NT2/D1 (cell line): ENCODE measurements at places on chromosomes 5 and 9.

DNA sequence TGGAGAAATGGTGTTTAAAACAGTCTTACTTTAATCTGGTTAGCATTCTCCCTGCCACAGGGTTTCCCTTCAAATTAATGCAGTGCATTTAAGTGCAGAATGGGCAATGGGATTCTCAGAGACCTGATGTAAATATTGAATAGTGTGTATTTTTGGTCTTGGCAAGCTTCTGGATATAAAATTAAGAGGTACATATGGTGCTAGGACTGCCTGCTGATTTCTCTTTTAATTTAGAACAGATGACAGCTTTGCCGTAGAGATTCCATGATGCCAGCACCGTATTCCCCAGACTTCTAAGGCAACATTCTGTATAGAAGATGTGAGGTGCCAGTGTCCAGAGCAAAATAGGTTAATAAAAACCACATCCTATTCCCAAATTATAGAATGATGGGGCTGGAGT is 1.9 kb downstream of the MTAP start:
- no peak for DNase-seq

- no peak for DNase-seq
Measured at GRCh38 chr5:172816925-172817562, 17.0 kb upstream of the ERGIC1 start.

DNA sequence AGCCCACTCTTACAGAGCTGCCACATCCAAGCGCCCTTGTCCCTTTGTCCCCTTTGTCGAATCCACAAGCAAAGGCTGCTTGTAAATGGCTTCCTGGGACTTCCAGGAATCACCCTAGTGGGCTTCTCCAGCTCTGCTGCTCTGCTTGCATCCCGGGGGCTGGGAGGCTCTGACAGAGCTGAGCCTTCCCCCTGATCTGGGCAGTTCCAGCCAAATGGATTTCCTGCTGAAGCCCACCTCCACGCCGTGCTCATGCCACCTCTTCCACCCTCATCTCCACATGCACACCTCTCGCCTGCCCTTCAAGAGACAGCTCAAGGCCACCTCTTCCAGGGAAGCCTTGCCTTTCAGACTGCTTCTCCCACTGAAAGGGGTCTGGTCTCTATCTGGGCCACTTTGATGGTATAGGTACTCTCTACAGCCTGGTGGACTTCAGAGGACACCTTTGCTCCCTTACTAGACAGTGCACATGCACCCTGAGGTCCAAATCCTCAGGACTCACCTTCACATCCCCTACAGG is 106.2 kb downstream of the LHFPL2 start:
- no peak for DNase-seq

GRCh38 chr5:163245584-163245983 is 191.8 kb upstream of the CCNG1 start:
- DNase-seq: no peak

GRCh38 chr5:163534492-163535094 is 29.2 kb downstream of the MAT2B start:
- peak; percentile 35 for DNase-seq

DNA sequence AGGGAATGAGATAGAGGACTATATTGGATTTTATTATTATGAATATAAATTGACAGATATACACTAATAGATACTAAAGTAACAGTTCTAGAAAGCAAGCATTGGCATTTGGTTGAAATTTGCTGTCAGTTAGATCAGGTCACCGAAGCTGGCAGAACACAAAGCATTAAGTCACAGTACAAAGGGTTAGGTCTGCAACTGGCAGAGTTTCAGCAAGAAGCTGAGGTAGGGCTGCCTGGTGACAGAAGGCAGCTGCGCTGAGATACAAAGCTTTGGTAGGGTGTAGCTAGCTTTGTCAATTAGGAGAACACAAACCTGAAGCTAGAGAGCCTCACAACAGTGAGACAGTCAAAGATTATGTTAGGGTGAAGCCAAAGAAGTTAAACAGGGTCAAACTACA is 6.3 kb upstream of the CSNK1G3 start:
- DNase-seq: no peak

DNA sequence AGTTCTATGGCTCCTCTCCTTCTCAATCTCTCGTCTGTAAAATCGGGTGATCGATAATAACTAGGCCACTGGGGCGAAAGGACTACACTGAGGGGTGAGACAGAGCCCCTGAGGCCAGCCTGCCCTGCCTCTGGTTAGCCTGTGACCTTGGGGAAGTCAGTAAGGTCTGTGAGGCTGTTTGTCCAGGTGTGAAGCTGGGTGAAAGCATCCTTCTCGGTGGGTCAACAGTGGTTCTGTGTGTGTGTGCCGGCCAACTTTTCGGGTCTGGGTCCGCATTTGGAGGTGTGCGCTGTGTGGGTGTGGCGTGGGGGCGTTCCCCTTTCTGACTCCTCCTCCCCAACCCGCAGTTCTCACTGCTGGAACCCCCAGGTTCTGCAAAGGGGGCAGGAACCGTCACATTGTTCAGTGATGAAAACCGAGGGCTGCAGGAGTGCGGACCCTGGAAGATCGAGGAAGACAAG is 5.0 kb upstream of the RNF44 start:
- DNase-seq: no peak

DNA sequence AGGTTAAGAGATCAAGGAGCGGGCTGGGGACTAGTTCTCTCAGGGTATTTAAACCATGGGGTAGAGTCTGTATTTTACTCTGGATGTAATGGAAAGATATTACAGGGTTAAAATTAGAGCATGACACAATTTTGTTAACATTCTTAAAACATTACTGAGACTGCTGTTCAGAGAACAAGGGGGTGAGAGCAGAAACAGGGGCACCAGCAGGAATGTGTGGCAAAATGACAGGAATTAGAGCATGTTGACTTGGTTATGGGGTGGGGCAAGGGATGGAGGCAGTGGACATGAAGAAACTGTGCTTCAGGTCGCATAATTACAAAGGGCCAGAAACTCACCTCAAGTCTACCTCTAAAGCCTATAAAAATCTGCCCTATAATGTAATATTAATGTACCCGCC is 75.0 kb downstream of the TMEM232 start:
- DNase-seq: no peak

GRCh38 chr9:24614070-24614469 is 68.4 kb upstream of the IZUMO3 start:
- DNase-seq: peak; percentile 3

DNA sequence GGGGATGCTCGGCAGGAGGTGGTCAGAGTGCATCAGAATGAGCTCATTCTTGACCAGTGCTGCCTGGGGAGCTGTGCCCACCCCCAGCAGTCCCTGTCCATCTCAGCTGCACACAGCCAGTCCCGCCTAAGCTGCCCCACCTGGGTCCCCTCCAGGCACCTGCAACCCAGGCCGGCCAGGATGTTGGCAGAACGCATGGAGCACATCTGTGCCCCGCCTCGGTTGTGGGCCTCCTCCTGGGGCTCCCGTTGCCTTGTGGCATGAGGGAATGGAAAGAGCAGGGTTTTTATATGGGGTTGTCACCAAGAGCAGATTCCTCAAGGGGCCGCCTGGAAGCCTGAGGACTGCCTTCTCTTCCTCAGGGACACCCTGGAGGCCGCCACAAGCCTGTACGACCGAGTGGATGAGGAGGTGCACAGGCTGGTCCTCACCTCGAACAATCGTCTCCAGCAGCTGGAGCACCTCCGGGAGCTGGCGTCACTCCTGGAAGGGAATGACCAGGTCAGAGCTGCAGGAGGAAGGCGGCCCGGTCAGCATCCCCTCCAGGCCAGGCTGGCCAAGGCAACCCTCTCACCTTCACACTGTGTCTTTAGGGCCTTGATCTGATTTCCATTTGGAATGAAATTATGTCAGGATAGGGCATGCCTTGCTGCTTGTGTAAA is 34.8 kb upstream of the LRRC14B start:
- no peak for DNase-seq

DNA sequence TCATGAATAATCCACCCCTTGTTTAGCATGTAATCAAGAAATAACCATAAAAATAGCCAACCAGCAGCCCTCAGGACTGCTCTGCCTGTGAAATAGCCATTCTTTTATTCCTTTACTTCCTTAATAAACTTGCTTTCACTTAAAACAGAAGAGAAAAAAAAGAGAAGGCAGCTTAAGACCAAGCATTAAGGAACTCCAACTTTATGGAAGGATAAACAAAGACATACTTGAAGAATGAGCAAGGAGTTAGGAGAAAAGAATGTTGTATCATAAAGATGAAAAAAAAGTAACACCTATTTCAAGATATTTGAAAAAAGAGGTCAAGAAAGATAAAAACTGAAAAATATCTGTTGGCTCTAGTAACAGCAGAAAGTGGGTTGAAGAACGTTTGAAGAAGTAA is 107.6 kb downstream of the RNF180 start:
- no peak for DNase-seq

DNA sequence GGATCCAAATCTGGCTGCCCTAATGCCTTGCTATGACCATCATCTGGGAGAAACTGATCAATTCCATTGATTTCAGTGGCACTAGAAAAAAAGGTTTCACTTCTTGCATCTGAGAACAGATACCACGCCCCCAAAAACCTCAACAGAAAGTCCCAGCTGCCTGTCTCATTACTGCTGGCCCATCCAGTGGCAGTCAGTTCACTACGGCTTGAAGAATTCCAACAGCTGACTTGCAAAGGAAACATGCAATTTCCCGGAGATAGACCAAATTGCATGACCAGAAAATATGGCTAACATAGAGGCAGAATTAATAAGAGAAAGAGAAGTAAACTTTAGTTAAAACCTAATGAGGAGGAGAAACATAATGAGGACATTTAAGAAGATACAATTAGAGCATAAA is 48.6 kb downstream of the UGCG start:
- no peak for DNase-seq

DNA sequence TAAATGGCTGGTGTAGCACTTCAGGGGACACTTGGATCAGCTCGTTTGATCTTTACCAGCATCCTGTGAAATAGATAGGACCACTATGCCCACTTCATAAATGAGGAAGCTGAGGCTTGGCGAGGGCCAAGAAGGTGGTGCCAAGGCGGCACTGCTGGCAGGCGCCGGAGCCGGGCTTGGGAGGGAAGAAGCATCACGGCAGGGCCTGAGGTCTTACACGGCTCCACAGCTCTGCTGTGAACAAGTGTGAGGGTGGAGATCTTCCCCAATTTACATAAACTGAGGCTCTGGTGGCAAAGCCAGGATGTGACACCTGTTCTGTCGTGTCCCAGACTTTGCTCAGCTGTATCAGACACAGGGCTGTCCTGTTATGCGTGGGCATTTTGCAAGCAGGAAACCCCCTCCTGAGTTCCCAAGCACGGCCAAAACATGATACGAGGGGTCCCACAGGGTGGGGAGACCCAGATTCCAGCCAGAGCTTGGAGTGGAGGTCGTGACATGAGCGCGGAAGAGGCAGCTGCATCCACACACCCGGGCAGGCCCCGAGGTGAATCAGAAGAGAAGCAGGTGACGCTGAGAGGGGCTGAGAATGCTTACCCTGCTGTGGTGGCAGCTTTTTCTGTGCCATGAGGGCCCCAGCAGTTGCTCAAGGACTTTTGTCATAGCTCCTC is 117.5 kb upstream of the BOD1 start:
- no peak for DNase-seq

DNA sequence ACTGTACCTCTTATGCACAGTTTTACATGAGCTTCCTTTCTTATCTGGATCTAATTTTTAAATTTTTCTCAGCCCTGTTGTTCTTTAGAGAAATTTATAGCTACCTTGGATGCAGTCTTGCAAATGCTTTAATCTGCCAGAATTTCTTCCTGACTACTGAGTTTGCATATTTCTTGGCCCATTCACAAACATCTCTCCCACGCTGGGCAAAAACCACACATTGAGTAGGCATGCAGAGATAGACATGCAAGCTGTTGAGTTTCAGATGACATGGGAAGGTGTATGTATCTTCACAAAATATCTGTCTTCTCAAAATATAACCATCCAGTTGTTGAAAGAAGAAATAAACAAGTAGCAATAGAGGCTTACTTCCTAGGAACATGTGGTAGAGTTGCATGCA is 101.2 kb downstream of the PARP8 start:
- no peak for DNase-seq

DNA sequence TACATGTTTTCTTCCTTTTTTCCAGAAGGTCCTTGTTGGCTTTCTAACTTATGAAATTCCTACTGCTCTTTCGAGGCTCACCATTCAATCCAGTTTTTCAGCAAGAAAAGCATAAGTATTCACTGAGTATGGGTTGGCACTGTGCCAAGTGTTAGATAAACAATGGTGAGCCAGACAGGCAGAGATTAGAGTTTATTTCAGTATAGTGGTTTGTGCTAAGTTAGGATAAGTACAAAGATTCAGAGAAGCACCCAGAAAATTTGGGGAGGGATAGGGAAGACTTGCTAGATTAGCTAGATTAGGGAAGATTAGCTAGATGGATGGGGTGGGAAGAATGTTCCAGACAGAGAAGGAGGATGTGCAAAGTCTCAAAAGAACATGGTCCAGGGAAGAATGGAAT is 122.9 kb downstream of the OXCT1 start:
- no peak for DNase-seq

DNA sequence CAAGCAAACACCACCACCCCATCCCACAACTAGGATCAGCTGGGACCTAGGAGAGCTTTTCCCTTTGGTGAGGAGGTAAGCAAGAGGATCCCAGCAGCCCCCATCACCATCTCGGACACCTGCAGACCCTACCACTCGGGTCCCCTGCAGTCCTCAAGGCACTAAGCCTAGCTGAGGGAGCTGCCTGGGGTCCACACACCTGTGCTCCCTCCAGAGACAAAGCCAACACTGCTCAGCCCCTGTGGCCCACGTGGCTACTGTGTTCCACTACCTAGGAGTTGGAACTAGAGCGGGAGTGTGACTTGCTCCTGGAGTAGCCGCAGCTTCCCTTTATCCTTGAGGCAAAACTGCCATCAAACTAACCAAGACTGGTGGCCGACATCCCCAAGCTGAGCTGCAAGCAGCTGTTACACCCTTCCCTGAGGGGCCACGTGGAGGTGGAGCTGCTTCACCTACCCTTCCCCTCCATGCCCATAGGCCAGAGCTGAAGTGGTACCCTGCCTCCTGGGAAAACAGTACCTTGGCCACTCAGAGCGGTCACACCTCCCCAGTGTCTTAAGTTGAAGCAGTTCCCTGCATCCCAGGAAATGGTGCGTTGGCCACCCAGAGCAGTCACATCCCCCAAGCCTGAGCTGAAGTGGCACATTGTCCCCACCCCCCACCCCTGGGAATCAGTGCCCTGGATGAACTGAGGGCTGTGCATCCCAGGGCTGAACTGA is 205.5 kb downstream of the CACNA1B start:
- no peak for DNase-seq

DNA sequence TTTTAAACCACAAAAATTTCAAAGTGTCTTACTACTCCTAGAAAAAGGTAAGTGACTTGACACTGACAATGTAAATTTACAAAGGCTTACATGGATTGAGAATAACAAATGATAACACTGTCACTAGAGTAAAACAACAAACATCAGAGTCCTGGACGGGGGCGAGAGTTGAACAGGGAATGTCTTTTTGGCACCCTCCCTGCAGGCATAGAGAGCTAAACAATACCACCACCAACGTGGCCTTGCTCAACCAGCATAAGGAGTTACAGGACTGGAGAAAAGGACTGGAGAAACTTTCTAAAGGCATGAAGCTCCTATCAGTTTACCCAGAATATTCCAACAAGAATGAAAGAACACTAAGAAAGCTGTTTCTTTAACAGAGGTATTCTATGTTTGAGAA is 55.3 kb downstream of the PTBP3 start:
- no peak for DNase-seq

GRCh38 chr5:35488791-35489190 is 128.9 kb upstream of the SPEF2 start:
- DNase-seq: no peak
